ENCODE measurements at places on chromosomes 6 and 20.
A peak's percentile ranks its signal among the peaks of the same experiment; 100 is the strongest.

DNA sequence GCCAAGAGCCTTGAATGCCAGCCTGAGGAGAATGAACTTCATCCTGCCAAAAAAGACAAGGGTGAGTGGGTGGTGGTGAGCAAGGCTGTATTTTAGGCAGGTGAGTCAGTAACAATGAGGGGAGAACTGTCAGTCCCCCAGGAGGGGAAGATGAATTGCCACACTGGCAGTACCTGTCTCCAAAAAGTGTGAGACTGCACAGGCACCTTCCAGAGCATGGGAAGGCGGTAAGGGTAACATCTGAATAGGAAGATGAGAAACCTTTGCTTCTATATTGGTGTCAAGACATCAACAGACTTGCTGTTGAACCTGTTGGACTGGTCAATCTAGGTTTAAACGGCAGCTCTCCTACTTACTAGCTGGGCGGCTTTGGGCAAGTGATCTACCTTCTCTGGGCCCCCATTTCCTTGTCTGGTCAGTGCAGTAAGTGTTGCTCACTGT is 30.9 kb downstream of the STK35 start:
- no peak for DNase-seq
- no peak overlapping the region for H3K4me3 ChIP-seq
- H3K4me1 ChIP-seq, result peaks cover 9% of the 10 kb centered on the region
- H3K36me3 ChIP-seq, result peaks cover 3% of the 10 kb centered on the region
- no peaks in the 10 kb centered on the region for H3K27me3 ChIP-seq
- H3K27ac ChIP-seq, result no peak overlapping the region

- peak overlapping the region; percentile 45 for H3K27ac ChIP-seq
- no peak overlapping the region for H3K4me3 ChIP-seq
- H3K27me3 ChIP-seq, result no peaks in the 10 kb centered on the region
- peaks cover 67% of the 10 kb centered on the region for H3K36me3 ChIP-seq
- peaks cover 21% of the 10 kb centered on the region for H3K4me1 ChIP-seq
Observed at GRCh38 chr6:43009124-43009523, 4.6 kb downstream of the MEA1 start.

DNA sequence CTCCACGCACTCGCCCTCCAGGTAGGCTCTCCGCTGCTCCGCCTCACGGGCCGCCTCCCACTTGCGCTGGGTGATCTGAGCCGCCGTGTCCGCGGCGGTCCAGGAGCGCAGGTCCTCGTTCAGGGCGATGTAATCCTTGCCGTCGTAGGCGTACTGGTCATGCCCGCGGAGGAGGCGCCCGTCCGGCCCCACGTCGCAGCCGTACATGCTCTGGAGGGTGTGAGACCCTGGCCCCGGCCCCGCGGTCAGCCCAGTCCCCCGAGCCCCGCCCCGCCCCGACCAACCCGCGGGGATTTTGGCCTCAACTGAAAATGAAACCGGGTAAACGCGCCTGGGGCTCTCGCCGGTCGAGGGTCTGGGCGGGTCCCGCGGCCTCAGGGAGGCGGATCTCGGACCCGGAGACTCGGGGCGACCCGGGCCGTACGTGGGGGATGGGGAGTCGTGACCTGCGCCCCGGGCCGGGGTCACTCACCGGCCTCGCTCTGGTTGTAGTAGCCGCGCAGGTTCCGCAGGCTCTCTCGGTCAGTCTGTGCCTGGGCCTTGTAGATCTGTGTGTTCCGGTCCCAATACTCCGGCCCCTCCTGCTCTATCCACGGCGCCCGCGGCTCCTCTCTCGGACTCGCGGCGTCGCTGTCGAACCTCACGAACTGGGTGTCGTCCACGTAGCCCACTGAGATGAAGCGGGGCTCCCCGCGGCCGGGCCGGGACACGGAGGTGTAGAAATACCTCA is 598 bp downstream of the HLA-B start:
- peaks cover 7% of the 10 kb centered on the region for H3K27me3 ChIP-seq
- peaks cover 56% of the 10 kb centered on the region for H3K36me3 ChIP-seq
- peaks cover 62% of the 10 kb centered on the region for H3K4me1 ChIP-seq
- H3K27ac ChIP-seq, result peak overlapping the region; percentile 99
- peak overlapping the region; percentile 92 for H3K4me3 ChIP-seq

DNA sequence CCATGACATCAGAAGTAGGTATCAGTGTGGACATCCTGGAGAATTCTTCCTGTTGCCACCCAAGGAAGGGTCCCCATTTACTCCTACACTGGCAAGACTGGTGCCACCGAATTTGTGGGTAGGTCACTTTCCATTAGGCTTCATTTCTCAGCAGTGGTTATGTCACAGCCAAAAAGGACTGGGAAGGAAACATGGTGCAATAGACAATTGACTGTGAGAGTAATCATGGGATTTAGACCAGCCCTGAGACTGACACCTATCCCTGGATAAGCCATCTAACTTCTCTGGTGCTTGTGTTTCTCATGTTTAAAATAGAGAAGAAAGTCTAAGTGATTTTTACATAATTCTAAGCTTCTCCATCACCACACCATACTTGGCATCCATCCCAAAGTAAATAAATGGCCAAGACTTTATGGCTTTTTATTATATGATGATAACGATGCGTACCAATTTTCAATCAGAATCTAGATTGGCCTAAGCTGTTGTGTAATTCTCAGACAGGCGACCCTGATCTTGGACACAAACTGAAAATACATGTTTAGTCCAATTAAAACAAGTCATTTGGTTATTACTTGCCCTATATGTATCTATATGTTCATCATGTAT is 10.2 kb downstream of the SMPDL3A start:
- no peak for DNase-seq
- H3K27me3 ChIP-seq, result peaks cover 5% of the 10 kb centered on the region
- no peak overlapping the region for H3K4me3 ChIP-seq
- H3K4me1 ChIP-seq, result no peaks in the 10 kb centered on the region

DNA sequence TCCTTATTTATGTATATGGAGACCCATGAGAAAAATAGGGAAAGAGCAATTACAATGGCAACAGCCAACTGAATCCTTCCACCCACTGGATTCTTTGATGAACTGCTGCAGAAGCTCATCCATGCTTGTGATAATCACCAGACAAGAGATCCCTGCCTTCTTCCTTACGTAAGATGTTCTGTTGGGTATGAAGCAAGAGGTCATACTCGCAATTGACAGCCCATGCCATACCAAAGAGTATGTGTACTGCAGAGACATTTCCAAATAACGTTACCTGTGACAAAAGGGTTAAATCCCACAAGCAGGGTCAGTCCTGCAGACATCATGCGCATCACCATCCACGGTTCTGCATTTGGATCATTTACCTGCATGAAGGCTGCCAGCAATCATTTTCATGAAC is 27.8 kb downstream of the ELOVL5 start:
- peaks cover 35% of the 10 kb centered on the region for H3K4me1 ChIP-seq
- no peak overlapping the region for H3K27ac ChIP-seq
- no peak for DNase-seq
- no peaks in the 10 kb centered on the region for H3K27me3 ChIP-seq
- peaks cover 30% of the 10 kb centered on the region for H3K36me3 ChIP-seq

GRCh38 chr20:41234546-41234945 is 83.0 kb downstream of the ZHX3 start:
- H3K4me1 ChIP-seq, result peaks cover 30% of the 10 kb centered on the region
- no peaks in the 10 kb centered on the region for H3K27me3 ChIP-seq
- no peak for DNase-seq
- no peak overlapping the region for H3K27ac ChIP-seq
- H3K4me3 ChIP-seq, result no peak overlapping the region

GRCh38 chr6:117603821-117604220 is 1.5 kb upstream of the GOPC start:
- no peak for DNase-seq
- peaks cover 15% of the 10 kb centered on the region for H3K36me3 ChIP-seq
- peaks cover 26% of the 10 kb centered on the region for H3K4me1 ChIP-seq
- H3K4me3 ChIP-seq, result no peak overlapping the region
- H3K27me3 ChIP-seq, result no peaks in the 10 kb centered on the region

DNA sequence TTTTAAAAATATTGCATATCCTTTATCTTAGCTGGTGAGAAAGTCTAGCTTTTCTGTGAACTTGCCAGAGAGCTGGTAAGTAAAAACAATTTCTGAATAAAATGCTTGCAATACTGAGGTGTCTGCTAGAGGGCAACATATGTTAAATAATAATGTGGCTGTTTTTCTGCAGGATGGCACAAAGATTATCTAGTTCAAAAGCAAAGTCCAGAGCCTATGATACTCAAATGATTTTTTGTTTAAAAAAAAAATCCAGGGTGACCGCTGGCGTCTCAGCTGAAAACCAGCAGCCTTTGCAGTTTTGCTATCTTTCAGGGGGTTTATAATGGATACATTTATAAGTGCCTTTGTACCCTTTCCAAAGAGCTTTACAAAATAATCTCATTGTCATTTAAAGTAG is 194.9 kb downstream of the PHACTR1 start:
- no peak overlapping the region for H3K27ac ChIP-seq
- no peaks in the 10 kb centered on the region for H3K4me1 ChIP-seq
- peaks cover 19% of the 10 kb centered on the region for H3K27me3 ChIP-seq
- H3K36me3 ChIP-seq, result no peaks in the 10 kb centered on the region
- H3K4me3 ChIP-seq, result no peak overlapping the region
- no peak for DNase-seq

DNA sequence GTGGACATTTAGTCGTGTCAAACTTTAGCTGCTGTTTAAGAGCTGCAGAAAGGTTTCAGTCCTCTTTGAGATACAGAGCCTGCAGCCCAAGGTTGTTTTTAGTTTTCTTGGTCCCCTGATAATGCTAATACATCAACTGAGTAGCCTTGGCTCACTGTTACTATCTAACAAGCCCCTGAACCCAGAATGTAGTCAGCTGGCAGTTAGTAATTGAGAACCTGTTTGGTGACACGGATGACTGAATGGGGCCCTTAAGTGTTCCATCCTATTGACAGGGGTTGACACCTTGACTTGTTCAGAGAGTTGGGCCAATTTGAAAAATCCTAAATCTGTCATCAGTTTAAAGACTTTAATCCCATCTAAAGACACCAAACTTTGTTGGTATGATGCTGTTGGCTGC is 2.8 kb downstream of the RTN4IP1 start:
- H3K27ac ChIP-seq, result no peak overlapping the region
- H3K4me1 ChIP-seq, result peaks cover 29% of the 10 kb centered on the region
- no peak for DNase-seq

Data from activated CD8-positive, alpha-beta T cell treated with anti-CD3 and anti-CD28 coated beads, Interleukin-2, amount 10 ng/mL, durations not matched to agents 7 days and 5 days (primary cell).